HT-29 (cell line): ENCODE measurements at places on chromosomes 3 and 15. TPM values are rescaled to one million over a fixed set of nuclear protein-coding genes. Genes with fewer than 3 reads are reported as not detected.

TMEM266 gene
- total RNA-seq: not detected in 2 replicates

EIF2B5 gene
- total RNA-seq: 36.2 and 44.8 TPM in 2 replicates

DNA sequence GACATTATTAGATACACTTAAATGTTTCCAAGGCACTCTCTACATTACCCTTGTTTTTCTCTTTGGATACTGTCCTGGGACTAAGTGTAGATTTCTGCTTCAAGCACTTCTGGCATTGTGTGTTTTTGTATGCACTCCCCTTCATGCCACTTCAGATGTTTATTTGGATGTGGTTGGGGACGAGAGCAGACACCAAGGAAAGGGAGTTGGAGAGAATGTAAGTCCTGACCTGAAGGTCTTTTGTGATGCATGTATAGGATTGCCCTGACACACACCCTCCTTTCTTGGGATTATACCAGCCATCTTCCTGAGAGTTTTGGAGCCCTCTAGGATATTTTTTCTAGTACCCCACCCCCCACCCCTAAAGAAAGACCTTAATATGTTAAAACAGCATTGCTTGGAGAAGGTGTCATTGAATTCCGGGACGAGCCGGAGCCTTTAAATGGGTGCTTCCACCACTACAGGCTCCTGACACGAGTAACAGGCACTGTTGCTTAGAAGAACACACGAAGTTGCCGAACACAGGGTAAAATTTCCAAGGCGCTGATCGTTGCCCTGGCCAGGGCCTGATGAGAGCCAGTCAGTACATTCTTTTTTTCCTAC is 22.7 kb downstream of the PSMD6 start:
- no peak for DNase-seq

DNA sequence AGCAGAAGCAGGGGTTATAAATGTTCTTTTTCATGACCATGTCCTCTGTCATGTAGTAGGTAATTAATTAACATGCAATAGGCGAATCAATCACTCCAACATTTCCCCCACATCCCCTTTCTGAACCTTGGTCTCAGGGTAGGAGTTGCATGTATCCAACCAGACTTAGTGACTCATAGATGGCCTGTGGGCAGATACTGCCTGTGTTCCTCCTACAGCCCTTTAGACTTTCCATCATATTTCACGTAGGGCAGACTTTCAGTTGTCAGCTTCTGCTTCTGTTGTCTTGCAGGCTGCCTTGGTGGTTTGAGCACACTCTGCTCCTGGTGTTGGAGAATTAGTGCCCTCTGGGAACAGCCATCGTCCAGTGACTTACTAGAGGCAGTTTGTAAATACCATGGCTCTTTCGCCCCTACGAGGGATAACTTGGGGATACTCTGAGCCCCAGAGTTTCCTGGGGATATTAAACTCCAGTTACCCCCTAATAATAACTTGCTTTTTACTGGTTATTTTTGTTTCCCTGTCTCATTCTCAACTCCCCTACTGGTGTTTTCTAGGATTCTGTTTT is 244.4 kb downstream of the EDEM1 start:
- DNase-seq: no peak

DNA sequence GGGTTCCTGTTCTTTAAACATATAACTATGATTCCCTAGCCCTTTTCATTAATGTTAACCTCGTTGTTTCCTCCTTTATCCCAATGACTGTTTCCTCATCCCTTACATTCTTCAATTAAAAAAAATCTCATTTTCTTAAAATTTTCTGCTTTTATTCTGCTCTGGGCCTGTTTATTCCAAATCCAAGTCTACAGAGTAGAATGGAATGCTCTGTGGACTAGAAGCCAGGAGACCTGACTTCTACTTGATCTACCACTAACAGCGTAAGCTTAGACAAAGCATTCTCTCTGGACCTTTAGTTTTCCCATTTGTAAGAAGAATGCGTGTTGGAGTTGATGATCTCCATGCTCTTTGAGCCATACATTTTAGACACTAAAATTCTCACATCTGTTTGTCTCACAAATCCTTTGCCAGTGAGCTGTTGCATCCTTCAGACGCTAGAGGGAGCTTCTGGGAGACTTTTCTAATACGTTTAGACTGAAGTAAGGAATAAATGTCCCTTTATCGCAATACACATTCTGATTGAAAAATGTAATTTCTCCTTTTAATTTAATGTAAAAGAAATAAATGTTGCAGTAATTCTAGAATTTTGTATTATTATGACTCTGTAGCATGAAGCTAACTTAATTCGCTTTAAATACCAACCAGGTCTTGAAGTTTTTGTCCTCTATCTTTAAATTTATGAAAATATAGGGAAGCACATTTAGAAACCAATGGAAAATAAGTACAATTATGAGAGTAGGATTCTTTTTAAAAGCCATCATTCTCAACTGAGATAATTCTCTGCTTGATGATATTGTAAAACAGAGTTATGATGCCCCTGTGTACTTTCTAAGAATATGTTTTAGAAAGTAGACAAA is 21.7 kb upstream of the GMNC start:
- peak; percentile 80 for DNase-seq
